Activated T-cell treated with anti-CD3 and anti-CD28 coated beads for 4 hours (primary cell): ENCODE measurements at places on chromosomes 6 and 20.

DNA sequence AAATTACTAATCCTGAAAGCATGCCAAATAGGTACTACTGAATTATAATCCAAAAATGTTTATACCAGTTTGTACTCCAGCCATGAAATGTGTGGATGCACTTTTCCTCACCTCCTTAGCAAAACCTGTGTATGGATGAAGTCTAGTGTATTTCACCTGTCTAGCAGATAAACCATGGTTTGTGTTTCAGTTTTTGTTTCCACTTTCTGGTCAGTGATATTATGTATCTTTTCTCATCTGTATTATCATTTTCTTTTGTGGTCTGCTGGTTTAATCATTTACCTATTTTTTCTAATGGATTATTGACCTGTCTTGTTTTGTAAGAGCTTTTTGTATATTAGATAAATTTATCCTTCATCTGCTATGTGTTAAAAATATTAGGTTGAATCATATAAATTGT, 41.0 kb upstream of the TMEM217 start:
- no peak for DNase-seq

GRCh38 chr6:161261325-161261724, 12.5 kb downstream of the AGPAT4 start:
- no peak for DNase-seq

- DNase-seq: no peak
Observed at GRCh38 chr20:52837378-52837777, 134.8 kb upstream of the TSHZ2 start.

DNA sequence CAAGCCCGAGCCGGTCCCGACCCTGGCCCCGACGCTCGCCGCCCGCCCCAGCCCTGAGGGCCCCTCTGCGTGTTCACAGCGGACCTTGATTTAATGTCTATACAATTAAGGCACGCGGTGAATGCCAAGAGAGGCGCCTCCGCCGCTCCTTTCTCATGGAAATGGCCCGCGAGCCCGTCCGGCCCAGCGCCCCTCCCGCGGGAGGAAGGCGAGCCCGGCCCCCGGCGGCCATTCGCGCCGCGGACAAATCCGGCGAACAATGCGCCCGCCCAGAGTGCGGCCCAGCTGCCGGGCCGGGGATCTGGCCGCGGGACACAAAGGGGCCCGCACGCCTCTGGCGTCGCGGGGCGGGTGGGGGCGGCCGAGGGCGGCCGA, 37.5 kb downstream of the YTHDF1 start:
- no peak for DNase-seq

- no peak for DNase-seq
Observed at GRCh38 chr6:81906709-81907204, 154.3 kb upstream of the TENT5A start.

GRCh38 chr6:128979071-128979470, 96.1 kb downstream of the LAMA2 start:
- no peak for DNase-seq

GRCh38 chr20:17210983-17211382, 15.9 kb upstream of the PCSK2 start:
- no peak for DNase-seq

DNA sequence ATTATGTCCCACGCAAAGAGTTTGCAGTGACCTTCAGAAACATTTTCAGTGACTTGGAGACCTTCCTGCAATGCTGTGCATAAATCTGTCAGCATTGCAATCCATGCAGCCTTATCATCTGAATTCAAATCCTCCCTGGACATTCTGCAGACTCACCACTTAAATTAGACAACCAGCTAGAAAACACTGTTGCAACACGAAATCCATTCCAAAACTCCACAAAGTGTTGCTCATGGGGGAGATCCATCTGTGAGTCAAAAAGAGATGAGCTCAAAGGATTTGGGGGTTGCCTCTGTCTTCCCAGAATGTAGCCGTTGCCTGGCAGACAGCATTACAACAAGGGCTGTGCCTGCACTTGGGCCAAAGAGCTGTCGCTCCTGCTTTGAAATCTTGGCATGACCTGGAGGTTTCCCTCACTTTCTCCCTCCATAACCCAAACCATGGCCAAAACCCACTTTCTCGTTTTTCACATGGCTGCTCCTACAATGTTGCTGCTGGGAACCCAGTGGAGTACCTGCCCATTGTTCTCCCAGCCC, 163.5 kb upstream of the CDYL start:
- no peak for DNase-seq

- DNase-seq: no peak
Observed at GRCh38 chr20:21725892-21726291, 20.4 kb downstream of the PAX1 start.

DNA sequence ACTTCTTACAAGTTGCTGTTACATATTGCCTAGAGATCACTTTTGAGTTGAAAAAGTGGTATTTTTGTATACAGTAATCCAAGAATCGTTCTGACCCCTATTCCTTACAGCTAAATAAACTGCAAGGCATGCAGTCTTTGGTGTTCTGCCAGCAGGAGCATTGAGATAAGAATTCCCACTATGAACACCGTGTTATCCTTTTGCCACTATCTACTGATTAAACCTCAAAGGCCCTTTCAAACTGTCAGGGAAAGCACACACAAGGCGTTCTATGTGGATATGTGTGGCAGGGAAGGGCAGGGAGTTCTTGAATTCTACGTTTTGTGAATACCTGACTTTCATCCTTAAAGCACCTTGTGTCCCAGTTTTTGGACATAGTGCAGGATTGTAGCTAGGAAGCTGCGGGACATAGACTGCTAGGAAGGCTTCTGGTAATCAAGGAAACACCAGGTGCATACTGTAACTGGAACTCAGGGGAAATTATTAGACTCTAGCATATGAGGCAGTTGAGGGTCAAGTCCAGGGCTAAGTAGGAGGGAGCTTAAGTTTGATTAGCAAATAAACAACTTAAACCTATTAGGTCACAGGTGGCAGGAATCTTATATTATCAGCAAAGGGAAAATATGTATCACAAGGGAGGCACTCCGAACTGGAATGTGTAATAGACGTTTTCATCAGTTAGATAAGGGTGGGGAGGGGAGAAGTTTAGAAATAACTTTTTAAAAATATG, 506.6 kb downstream of the RNF144B start:
- no peak for DNase-seq

DNA sequence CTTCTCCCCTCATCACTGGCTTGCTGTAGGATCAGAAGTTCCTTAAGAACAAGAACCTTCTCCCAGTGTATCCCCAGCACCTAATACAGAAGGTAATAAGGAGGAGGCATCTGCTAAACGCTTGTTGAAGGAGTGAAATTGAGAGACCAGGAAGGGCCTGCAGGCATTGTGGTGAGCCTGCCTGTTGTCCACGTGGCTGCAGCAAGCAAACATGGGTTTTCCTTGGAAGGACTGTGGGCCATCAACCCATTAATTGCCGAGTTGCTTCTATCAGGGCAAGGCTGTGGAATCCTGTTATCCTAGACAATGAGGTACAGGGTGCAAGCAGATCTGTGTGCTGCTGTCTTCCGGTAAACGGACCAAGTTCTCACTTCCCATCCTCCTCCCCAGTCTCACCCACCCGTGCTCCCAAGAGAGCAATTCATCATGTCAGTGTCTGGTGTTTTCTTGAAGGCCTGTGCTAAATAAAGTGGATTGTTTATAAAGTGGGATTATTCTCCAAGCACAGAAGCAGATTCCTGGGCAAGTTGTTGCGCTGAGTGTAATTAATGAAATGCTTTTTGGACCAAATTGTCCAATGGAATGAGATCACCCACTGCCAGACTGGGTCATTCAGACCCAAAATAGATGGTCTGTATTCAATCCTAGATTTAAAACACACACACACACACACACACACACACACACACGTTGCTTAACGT, 164.6 kb upstream of the CDYL start:
- DNase-seq: no peak

- DNase-seq: no peak
Observed at GRCh38 chr20:14775778-14776177, 438.4 kb upstream of the FLRT3 start.

GRCh38 chr6:81697559-81697958, 54.9 kb downstream of the TENT5A start:
- DNase-seq: no peak

DNA sequence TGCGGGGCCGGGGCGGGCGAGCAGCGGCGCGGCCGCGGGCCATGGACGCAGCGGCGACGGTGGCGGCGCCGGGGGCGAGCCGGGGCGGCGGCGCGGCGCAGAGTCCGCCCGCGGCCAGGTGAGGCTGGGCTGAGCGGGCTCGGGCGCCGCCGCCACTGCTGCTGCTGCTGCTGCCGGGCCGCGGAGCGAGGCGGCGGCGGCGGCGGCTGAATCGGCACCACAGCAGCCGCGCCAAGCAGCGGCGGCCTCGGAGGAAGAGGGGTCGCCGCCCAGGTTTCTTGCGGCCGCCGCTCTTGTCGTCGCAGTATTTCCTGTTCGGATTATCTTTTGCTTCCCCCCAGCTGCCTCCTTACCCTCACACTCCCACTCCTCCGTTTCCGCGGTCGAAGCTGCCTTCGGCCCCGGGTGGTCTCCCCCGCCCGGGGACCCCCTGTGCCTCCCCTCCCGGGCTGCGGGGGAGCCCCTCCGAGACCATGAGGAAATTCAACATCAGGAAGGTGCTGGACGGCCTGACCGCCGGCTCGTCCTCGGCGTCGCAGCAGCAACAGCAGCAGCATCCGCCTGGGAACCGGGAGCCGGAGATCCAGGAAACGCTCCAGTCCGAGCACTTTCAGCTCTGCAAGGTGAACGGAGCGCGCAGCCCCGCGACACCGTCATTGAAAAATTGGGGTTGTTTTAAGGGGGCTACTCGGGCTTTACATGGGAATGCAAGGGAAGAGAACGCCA, at the start of gene STXBP5:
Gene STXBP5 (plus strand): TSS at position 358 of the 726 bp plus-strand sequence. CDS start 116 bp downstream, at position 474.
- DNase-seq: peak; percentile 12

- DNase-seq: no peak
Observed at GRCh38 chr6:13355043-13355945, 27.0 kb upstream of the TBC1D7 start.

DNA sequence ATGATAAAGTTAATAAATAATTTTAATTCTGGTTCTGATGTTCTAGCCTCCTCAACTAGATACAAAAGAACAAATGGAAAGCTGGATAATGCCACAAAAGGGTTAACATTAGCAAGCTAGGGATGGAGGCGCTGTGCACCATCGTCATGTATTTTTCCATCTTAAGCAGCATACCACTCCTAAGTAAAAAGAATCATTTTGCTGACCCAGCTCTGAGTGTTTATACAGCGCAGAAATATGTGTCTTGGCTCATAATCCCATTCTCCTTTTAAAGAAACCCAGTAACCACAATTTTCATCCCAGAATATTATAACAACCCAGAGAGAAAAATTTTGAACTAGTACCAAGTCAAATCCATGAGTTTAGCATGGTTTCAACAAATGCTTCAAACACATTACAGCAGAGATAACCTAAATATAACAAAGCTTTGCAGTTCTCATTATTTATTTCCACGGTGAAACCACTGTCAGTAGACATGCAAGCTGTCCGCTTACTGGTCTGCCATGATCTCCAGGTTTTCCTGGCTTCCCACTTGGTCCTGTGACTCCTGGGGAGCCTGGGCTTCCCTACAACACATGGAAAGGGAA, 111.1 kb downstream of the COL12A1 start:
- no peak for DNase-seq

- DNase-seq: no peak
Observed at GRCh38 chr6:4041480-4041879, 37.5 kb downstream of the FAM217A start.

DNA sequence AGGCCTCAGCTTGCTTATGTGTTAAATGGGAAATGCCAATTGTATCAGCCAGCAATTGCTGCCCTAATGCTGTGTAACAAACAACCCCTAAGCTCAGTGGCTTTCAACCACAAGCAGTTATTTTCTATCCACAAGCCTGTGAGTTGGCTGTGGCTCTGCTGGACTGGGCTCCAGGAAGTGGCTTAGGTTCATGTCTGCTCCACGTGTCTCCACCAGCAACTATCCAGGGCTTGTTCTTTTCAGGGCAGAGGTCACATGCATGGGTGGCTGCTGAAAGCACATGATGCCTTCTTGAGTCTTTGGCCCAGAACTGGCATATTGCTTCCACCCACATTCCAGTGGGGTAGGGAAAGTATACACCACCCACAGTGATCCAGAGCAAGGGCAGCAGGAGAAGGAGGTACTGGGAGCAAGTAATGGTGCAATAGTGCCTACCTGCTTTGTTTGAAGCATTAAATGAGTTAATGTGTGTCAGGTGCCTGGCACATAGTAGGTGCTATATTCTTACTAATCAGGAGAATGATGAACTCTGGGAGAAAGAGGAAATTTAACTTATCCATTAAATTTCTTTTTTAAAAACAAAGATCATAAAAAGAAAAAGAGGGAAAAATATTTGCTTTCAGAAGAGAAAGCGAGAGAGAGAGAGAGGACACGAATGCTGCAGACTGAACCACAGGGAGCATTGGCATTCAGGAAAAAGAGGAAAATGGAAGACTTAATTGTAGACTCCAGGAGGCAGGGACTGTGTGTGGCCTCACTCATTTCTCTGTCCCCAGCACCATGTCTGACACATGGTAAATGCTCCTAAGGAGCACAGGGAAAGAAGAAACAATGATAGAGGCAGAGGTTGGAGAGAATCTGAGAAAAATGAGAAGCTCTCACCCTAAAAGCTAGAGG, 25.2 kb upstream of the RNF24 start:
- no peak for DNase-seq

GRCh38 chr6:168133168-168133561, 54.2 kb upstream of the FRMD1 start:
- no peak for DNase-seq

- no peak for DNase-seq
Observed at GRCh38 chr6:125277838-125278237, 23.9 kb downstream of the HDDC2 start.

- no peak for DNase-seq
Observed at GRCh38 chr6:166377721-166378120, 5.0 kb downstream of the MPC1 start.

DNA sequence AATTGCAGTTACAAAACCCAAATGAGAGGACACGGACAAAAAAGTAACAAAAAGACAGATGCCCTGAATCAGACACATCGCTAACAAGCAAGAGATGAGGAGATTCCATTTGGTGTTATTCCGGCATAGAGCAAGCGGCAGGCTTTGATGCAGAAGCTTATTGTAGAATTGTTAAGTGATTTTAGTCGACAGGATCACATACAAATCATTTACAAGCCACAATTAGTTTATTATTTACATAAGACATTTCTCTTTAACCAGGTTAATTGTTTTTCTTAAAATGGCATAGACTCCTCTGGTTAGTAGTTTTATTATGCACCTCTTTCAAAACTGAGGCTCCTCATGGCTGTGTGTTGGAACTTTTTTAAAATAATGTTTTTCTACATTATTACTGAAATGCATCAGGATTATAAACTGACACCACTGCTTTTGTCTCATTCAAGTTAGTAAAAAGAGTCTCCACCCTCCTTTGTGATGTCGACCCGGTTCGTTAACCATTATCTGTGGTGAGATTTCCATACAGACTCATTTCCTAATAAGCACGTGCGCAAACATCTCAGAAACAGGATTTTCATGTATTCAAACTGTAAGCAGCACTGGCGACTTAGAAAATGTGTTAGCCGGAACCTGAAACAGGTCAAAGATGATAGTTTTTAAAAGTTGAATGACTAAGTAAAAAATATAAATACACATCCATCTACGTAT, 119.8 kb downstream of the COL12A1 start:
- DNase-seq: no peak

DNA sequence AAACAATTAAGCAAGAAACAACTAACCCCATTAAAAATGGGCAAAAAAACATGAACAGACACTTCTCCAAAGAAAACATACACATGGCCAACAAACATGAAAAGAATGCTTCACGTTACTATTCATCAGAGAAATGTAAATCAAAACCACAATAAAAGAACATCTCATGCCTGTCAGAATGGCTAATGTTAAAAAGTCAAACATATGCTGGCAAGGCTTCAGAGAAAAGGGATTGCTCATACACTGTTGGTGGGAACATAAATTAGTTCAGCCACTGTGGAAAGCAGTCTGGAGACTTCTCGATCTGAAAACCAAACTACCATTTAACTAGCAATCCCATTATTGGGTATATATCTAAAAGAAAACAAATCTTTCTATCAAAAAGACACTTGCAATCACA, 217.5 kb downstream of the TINAG start:
- DNase-seq: no peak
